ENCODE measurements at places on chromosomes 1 and 21.

DNA sequence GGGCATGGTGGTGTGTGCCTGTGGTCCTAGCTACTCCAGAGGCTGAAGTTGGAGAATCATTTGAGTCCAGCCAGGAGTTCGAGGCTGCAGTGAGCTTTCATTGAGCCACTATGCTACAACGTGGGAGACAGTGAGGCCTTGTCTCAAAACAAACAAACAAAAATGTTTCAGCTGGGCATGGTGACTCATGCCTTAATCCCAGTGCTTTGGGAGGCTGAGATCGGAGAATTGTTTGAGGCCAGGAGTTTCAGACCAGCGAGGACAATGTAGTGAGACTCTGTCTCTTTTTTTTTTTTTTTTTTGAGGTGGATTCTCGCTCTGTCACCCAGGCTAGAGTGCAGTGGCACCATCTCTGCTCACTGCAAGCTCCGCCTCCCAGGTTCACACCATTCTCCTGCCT lies 5.0 kb upstream of the RPL5 start:
- no peak for DNase-seq

DNA sequence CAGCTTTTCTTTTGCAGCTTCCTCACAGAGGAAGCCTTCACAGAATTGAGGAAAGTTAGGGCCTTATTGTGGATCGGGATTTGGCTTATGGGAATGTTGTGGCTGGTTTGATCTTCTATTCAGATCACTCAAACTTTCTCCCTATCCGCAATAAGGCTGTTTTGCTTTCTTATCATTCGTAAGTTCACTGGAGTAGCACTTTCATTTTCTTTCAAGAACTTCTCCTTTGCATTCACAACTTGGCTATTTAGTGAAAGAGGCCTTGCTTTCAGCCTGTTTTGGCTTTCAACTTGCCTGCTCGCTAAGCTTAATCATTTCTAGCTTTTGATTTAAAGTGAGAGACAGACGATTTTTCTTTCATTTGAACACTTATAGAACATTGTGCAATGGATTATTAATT lies 181.9 kb upstream of the B3GALT2 start:
- no peak for DNase-seq

- DNase-seq = no peak
These were observed 36.5 kb downstream of the LGALS8 start for GRCh38 chr1:236560213-236560771.

DNA sequence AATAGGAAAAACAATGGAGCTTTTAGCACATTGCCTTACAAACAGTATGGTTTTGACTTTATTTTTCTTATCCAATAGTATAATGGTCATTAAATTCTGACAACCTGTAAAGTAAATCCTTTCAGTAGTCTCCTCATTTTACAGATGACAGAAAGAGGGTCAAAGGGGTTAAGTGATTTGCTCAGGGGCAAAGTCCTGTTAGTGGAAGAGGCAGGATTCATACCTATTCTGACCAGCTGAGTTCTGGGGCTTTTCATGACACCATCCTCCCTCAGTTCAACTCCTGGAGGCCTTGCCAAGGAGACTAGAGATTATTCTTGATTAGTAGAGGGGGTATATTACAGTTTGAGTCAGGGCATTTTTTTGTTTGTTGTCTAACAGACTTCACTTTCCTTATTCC lies 278.7 kb upstream of the DUSP10 start:
- no peak for DNase-seq

GRCh38 chr1:151611288-151611790 lies 511 bp upstream of the SNX27 start:
- peak; percentile 52 for DNase-seq

DNA sequence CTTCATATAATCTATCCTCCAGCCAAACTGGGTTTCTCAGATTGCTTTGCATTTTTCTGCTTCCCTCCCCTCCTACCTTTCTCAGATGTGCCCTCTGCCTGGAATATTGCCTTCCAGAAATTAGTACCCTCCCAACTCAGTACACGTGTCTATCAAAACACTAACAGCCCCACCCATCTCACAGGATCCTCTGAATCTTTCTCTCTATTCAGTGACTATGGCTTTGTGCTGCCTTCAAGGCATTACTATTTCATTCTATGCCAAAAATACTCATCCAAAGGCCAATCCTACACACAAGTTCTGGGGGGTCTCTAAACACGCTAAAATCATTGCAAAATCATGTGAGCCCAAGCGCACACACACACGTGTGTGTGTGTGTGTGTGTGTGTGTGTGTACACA lies 58.4 kb downstream of the ZNF281 start:
- no peak for DNase-seq

Data from HT-29 (cell line).